ENCODE measurements at places on chromosomes 16 and 17. TPM values are rescaled to one million over a fixed set of nuclear protein-coding genes. Genes with fewer than 3 reads are reported as not detected.

The CES3 gene
- total RNA-seq = 0.11 TPM

The CANT1 gene
- total RNA-seq = 84.4 TPM

The CACNA1G gene
- not detected for total RNA-seq

The NBR1 gene
- 107 TPM for total RNA-seq

The KSR1 gene
- total RNA-seq = 61.6 TPM

The ABCA8 gene
- 0.76 TPM for total RNA-seq

The SEPTIN1 gene
- 0.39 TPM for total RNA-seq

The NPIPA5 gene
- total RNA-seq = 0.54 TPM

The ZFHX3 gene
- 45.1 TPM for total RNA-seq

The TPSD1 gene
- total RNA-seq = not detected

The CLDN9 gene
- total RNA-seq = 4.3 TPM

The PARD6A gene
- total RNA-seq = 0.65 TPM

The IL17C gene
- 0.39 TPM for total RNA-seq

The CA5A gene
- total RNA-seq = not detected

The APPBP2 gene
- 45.9 TPM for total RNA-seq

The CD300E gene
- total RNA-seq = not detected

The TRIM72 gene
- not detected for total RNA-seq

The NGFR gene
- total RNA-seq = not detected

The TNP2 gene
- not detected for total RNA-seq

The CASKIN1 gene
- total RNA-seq = under 0.01 TPM

The G6PC1 gene
- not detected for total RNA-seq

The LITAFD gene
- not detected for total RNA-seq

The TMC8 gene
- under 0.01 TPM for total RNA-seq

The USP6 gene
- 0.11 TPM for total RNA-seq

The RAB11FIP3 gene
- total RNA-seq = 21.2 TPM

The KRTAP2-3 gene
- 2.3 TPM for total RNA-seq

The CMTR2 gene
- total RNA-seq = 40.2 TPM

The KRT28 gene
- not detected for total RNA-seq

The HAS3 gene
- not detected for total RNA-seq

The NT5M gene
- total RNA-seq = 2.4 TPM

The ADAMTS18 gene
- not detected for total RNA-seq

The TGFB1I1 gene
- 61.3 TPM for total RNA-seq

The DHRS7C gene
- not detected for total RNA-seq

The ELMO3 gene
- total RNA-seq = 42.8 TPM

The KRTAP1-5 gene
- total RNA-seq = not detected

The GJD3 gene
- total RNA-seq = 0.33 TPM

The KRTAP2-2 gene
- total RNA-seq = not detected

The TMEM220 gene
- 0.98 TPM for total RNA-seq

The KCNJ12 gene
- 0.39 TPM for total RNA-seq

The NOXO1 gene
- 1.6 TPM for total RNA-seq

The NEUROD2 gene
- not detected for total RNA-seq

The B3GNT9 gene
- total RNA-seq = 72.2 TPM

The IRF8 gene
- 0.11 TPM for total RNA-seq

The KCNH4 gene
- not detected for total RNA-seq

The KRT13 gene
- 2.5 TPM for total RNA-seq

The ABCA10 gene
- total RNA-seq = 0.87 TPM

The NLRC3 gene
- not detected for total RNA-seq

The DNAH3 gene
- total RNA-seq = 0.11 TPM

The ABCA6 gene
- total RNA-seq = 0.11 TPM

The PRAC2 gene
- not detected for total RNA-seq

The ITGAX gene
- not detected for total RNA-seq

The PDILT gene
- not detected for total RNA-seq

The ABCC3 gene
- total RNA-seq = 0.39 TPM

The CLEC18A gene
- total RNA-seq = 0.39 TPM

The SLC26A11 gene
- 10.7 TPM for total RNA-seq

The SLC47A2 gene
- not detected for total RNA-seq

The KRTAP4-9 gene
- total RNA-seq = not detected

The SLC16A6 gene
- under 0.01 TPM for total RNA-seq

The MYH4 gene
- not detected for total RNA-seq

The KRT37 gene
- total RNA-seq = not detected
